M059J (cell line): ENCODE measurements at places on chromosomes 3 and 15. TPM values are rescaled to one million over a fixed set of nuclear protein-coding genes. Genes with fewer than 3 reads are reported as not detected.

Gene LRRC49
- 6.5 and 8.1 TPM in 2 replicates for total RNA-seq

Gene AP4E1
- total RNA-seq = 9.5 and 13.9 TPM in 2 replicates

Gene FANCD2OS
- total RNA-seq = not detected in 2 replicates

Gene SLC24A5
- not detected in 2 replicates for total RNA-seq
